ENCODE measurements at places on chromosomes 2 and 18.

DNA sequence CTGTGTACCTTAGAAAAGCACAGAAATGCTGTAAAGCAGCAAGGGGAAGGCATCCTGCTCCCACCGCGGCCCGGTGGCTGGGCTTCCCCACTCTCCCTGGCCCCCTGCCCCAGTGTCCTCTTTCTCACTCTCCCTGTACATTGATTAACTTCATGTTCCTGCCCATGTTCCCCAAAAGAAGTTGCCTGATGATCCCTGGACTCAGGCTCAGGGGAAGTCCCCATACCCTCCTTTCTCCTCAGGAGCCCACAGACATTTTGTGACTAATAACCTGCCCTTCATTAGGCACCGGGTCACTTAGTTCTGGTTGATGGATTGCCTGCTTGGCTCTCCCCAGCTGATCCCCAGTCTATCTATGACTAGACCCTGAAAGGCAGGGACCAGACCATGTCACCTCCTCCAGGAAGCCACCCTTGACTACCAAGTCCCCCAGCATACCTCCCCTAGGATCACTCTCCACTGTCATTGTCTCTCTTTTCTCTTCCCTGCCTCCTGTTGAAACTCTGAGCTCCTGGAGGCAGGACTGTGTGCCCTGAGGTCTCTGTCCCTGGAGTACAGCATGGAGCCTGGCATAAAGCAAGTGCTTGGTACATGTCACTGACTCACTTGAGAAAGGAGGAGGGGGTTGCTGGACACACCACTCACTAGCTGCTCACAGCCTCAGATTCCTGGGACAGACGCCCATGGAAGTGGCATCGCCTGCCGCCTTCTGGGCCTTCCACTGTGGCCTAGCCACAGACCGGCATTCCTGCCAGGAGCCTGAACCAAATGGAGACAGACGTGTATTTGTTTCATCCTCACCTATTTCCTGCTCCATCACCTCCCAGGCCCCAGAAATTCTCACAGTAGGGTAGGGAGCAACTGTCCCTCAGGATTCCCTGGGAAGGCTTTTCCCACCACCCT is 13.5 kb downstream of the MALL start:
- DNase-seq = no peak

GRCh38 chr2:149832324-149832723 is 244.7 kb upstream of the MMADHC start:
- no peak for DNase-seq

DNA sequence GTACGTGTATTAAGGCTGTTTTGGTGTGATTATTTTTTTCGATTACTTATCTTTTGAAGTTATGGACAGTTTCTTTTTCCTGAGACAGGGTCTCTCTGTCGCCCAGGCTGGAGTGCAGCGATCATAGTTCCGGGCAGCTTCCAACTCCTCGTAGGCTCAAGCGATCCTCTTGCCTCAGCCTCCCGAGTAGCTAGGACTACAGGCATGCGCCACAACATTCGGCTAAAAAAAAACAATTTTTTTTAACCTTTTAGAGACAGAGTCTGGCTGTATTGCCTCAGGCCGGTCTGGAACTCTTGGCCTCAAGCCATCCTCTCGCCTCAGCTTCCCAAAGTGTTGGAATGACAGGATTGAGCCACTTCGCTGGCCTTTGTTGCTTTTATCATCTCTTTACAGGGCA is 945 bp downstream of the HAT1 start:
- no peak for DNase-seq

DNA sequence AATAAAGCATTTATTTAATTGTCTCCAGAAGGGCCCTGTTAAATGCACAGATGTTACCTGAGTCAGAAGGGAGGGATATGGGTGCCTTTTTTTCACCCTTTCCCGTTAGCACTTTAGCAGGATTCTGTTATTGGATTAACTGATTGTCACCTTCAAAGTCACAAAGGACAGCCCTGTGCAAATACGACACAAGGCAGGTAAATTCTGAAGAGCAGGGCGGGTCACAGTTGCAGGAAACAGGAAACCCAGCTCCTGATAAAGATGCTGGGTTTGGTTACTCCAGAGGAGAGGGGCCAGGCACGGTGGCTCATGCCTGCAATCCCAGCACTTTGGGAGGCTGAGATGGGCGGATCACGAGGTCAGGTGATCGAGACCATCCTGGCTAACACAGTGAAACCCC is 11.4 kb upstream of the PKDCC start:
- no peak for DNase-seq

- peak; percentile 74 for DNase-seq
These were observed 1.4 kb upstream of the LAPTM4A start for GRCh38 chr2:20052861-20053281.

- no peak for DNase-seq
These were observed 4.9 kb downstream of the ASPRV1 start for GRCh38 chr2:69956475-69956979.

GRCh38 chr2:181790716-181791649 is 100.5 kb upstream of the ITPRID2 start:
- no peak for DNase-seq

DNA sequence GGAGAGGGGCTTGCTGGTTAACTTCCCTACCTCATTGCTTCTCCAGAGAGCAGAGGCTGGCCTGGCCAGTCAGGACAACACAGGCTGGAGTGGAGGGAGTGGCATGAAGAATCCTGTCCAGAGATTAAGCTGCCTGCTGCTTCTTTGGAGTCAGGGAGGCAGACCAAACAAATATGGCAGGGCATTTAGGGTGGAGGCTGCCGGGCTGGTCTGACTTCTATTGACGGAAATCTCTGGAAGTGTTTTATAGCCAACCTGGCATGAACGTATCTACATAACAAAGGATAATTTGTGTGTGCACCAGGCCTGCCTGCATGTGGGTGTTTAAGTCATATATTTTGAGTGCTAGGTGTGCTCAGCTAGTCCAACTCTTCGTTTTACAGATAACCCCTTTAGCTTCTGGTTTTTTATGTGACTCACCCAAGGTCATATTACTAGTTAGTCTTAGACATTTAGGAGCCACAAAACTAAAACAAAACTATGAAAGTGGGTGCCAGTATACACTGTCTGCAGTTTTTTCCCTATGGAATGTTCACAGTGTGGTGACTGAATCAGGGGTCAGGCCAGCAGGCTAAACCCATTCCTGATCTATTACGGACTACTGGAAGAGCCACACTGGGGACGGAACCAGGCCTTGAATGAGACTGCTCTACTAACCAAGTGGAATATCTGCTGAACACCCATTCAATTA is 5.5 kb downstream of the NPC1 start:
- DNase-seq = no peak

DNA sequence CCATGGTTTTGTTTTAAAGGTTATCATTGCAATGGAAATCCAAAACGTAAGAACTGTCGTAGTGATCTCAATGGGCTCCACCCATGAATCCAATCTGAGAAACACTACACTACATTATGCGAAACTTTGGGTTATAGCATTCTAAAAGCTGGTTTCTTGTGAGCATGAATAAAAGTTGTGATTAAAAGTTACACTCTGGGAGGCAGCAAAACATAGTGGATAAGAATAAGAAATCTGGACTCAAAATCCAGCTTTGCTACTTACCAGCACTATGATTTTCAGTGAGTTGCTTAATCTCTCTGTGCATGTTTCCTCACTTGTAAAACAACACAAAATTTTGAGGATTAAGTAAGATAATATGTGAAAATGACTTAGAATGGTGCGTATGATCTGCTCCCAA is 25.7 kb upstream of the THOC1 start:
- no peak for DNase-seq

GRCh38 chr2:221473451-221473850 is 98.7 kb downstream of the EPHA4 start:
- no peak for DNase-seq

DNA sequence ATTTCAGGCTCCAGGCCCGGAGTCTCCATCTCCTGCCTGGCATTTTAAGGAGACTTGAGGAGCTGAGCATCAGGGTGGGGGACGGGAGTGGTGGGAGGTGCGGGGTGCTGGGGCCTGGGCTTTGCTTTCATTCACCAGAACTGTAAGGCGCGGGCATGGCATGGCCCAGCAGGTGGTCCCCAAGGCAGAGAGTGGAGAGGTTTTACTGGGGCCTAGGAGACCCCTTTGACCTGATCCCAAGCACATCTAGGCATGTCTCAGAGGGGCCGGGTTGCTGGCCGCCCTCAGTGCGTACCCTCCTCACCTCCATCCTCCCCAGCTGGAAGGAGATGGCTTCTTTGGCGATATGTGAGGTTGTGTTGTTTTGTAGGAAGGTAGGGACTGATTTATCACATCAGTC is 172.5 kb downstream of the KLHL29 start:
- DNase-seq = no peak

DNA sequence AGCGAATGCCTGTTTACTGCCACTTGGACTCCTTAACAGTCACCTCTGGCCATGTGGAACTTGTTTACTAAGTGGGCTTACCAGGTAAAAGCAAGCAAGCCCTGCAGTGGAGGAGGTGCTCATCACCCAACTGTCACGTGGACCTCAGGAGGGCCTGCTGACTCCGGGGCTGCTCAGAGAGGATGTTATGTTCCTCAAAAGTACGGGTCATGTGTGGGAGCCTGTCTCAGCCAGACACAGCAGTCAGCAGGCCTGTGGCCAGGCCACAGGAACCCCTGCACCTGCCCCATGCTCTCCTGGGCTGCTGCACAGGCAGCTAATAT is 36.2 kb downstream of the AMER3 start:
- DNase-seq = no peak

GRCh38 chr18:39274535-39274934 is 1708.9 kb upstream of the CELF4 start:
- no peak for DNase-seq

DNA sequence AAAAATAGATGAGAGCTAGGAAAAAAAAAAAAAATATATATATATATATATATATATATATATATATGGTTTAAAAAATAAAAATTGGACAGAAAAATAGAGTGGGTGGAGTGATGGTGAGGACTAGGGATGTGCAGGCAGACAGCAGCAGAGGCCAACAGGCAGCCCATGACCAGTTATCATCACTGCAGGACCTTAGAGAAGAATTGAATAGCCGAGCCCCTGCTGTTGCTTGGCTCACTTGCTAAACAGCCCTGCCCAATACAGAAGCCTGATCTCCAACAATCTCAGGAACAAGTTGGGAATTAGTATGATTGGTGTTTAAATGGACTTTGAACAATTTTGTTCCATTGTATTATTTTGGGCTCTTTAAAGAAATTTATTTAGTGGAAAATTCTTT is 967.5 kb upstream of the PIK3C3 start:
- DNase-seq = no peak

DNA sequence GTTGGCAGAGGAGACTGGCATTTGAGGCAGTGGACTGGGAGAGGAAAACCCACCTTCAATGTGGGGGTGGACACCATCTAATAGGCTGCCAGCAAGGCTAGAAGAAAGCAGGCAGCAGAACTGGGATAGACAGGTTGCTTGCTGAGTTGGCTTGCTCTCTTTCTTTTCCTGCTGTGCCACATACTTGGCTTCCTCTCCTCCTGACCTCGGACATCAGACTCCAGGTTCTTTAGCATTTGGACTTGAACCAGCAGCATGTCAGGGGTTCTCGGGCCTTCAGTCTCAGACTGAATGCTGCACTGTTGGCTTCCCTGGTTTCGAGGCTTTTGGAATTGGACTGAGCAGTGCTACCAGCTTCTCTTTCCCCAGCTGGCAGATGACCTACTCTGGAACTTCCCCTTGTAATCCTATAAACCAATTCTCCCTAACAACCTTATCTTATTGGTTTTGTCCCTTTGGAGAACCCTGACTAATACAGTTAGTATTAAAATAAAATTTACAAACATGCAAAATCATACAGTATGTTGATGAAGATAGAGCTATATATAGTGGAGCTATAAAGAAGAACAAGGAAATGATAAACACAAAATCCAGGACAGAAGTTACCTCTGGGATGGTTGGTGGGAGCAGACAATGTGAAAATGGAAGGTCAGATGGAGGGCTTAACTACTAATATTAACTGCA is 15.9 kb downstream of the DSEL start:
- DNase-seq = no peak

DNA sequence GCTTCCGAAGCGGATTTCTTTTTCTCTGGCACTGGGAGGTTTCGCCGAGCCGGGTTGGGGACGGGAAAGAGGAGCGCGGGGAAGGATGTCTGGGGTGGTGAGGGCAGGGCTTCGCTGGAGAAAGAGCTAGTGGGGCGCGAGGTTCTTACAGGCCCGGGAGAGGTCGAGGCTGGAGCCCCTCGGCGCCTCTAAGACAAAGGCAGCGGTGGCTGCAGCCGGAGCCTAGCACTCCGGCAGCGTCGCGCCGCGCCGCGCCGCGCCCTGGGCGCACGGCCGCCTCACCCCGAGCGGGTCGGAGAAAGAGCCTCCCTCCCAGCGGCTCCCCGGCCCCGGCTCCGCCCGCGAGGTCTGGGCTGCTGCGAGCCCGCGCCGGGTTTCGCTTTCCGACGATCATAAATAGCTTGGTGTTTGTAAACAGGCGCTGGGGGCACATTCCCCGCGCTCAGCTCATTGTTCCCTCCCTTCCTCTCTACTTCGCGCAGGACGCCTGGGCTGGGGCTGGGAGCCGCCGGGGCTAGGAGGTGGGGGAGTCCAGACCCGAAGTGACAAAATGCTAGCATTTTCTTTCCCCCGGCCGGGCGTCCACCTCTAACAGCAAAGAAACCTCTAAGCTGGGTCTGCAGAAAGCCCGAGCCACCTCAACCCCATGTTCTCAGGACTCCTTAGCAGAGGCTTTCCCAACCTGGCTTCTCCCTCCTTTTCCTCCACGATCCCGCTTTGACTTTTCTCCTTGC is 813 bp upstream of the MEIS1 start:
- peak; percentile 73 for DNase-seq

DNA sequence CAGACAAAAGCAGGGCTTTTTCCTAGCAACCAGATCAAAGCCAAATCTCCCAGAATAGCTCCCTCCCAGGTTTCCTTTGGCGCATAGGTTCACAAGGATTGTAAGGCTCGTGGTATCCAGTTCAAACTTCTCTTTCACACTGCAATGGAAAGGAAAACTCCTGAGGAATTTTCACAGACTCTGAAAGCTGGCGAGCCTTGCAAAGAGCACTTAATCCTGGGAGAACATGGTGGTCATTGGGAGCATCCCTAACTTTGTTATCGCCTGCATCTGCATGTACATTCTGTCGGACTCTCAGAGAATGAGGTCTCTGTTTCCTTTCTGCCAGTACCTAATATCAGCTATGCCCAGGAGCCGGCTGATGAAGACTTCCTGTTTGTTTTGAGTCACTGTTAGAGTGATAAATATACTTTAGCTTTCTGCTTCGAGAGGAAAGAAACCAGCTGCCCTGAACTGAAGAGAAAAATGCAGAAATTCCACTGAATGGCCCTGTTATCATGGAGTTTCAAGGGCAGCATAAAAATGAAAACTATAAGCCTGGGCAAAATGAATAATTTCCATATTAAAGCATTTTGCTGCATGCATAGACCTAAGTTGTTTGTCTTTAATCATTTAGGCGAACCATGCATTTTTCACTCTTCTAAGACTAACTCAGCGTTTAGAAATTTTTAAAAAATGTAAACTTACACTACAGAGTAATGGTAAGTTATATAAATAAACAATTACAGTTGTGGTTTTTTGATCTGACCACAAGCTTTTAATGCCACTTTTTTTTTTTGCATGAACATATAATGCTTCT is 76.4 kb upstream of the ZEB2 start:
- no peak for DNase-seq

DNA sequence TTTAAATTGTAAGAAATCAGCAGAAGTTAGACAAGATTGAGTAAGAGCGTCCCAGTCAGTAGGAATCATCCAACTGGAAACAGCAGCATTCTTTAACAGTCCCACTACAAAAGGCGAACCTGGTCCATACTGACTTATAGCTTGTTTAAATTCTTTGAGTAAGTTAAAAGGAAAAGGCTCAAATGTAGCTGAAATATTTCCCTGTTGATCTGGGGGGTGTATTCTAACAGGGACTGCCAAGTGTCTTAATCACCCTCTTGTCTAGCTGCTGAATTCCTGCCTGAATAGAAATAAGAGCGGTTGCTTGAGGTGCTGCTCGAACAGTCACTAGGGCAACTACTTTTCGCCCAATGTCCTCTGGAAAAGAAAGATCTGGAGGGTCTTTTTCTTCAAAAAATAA is 56.4 kb upstream of the FMNL2 start:
- no peak for DNase-seq
